Regular cardiac myocyte (primary cell): ENCODE measurements at places on chromosomes 5 and 9. TPM values are rescaled to one million over a fixed set of nuclear protein-coding genes. Genes with fewer than 3 reads are reported as not detected.

The CCNO gene
- total RNA-seq: under 0.01 and 0.56 TPM in 2 replicates

The FREM1 gene
- not detected in 2 replicates for total RNA-seq

The KLHL3 gene
- 2.9 and 3.1 TPM in 2 replicates for total RNA-seq

The STK32A gene
- total RNA-seq: 0.38 and 1.7 TPM in 2 replicates

The PCDH1 gene
- total RNA-seq: 0.77 and 2.3 TPM in 2 replicates

The AKNA gene
- total RNA-seq: 2.1 and 2.8 TPM in 2 replicates

The CDH9 gene
- not detected in 2 replicates for total RNA-seq

The PCDHA6 gene
- total RNA-seq: 0.38 and 3.1 TPM in 2 replicates

The PCDHB11 gene
- 0.19 and 0.85 TPM in 2 replicates for total RNA-seq

The PAEP gene
- total RNA-seq: not detected in 2 replicates

The PCAT7 gene
- total RNA-seq: not detected in 2 replicates

The PRELID2 gene
- 29.1 and 69.3 TPM in 2 replicates for total RNA-seq

The IFNA2 gene
- total RNA-seq: not detected in 2 replicates

The GALNT12 gene
- total RNA-seq: 9.6 and 30.2 TPM in 2 replicates

The GDA gene
- not detected in 2 replicates for total RNA-seq

The SPINK13 gene
- not detected in 2 replicates for total RNA-seq

The SOX30 gene
- under 0.01 TPM in 1 of 2 replicates, not detected in the other for total RNA-seq

The NUTM2G gene
- not detected in 2 replicates for total RNA-seq

The KCNT1 gene
- total RNA-seq: not detected in 2 replicates

The PPP3R2 gene
- not detected in 2 replicates for total RNA-seq

The EXOSC3 gene
- total RNA-seq: 24.5 and 48.9 TPM in 2 replicates

The FAM170A gene
- not detected in 2 replicates for total RNA-seq

The TCF7 gene
- under 0.01 and 0.38 TPM in 2 replicates for total RNA-seq

The NR6A1 gene
- total RNA-seq: 0.19 and 0.56 TPM in 2 replicates

The NME5 gene
- total RNA-seq: 0.77 and 1.7 TPM in 2 replicates

The PCSK5 gene
- total RNA-seq: 3.3 and 17.8 TPM in 2 replicates

The FGD3 gene
- not detected in 2 replicates for total RNA-seq

The MGAT1 gene
- 74.1 and 118 TPM in 2 replicates for total RNA-seq

The RNF145 gene
- total RNA-seq: 47.1 and 68.4 TPM in 2 replicates

The RANBP3L gene
- total RNA-seq: not detected in 2 replicates

The NUTM2F gene
- not detected in 2 replicates for total RNA-seq

The NR2F1 gene
- total RNA-seq: 13.8 and 33.2 TPM in 2 replicates

The INSL4 gene
- total RNA-seq: not detected in 2 replicates

The SHISAL2B gene
- total RNA-seq: not detected in 2 replicates

The KIF4B gene
- total RNA-seq: under 0.01 TPM in 1 of 2 replicates, not detected in the other

The PRDM9 gene
- total RNA-seq: not detected in 2 replicates

The OR1Q1 gene
- not detected in 2 replicates for total RNA-seq

The GABBR2 gene
- 0.56 and 8.8 TPM in 2 replicates for total RNA-seq

The C6 gene
- total RNA-seq: under 0.01 TPM in 1 of 2 replicates, not detected in the other

The NTNG2 gene
- total RNA-seq: 0.96 and 2.8 TPM in 2 replicates

The C9orf50 gene
- total RNA-seq: 0.28 TPM in 1 of 2 replicates, not detected in the other

The CATSPER3 gene
- total RNA-seq: 0.38 TPM in 1 of 2 replicates, not detected in the other

The FCN2 gene
- total RNA-seq: 0.28 TPM in 1 of 2 replicates, not detected in the other

The LCN9 gene
- not detected in 2 replicates for total RNA-seq

The ANKRD20A1 gene
- under 0.01 and 0.28 TPM in 2 replicates for total RNA-seq

The CDKN2B-AS1 gene
- 1.5 and 3.7 TPM in 2 replicates for total RNA-seq

The PTGR1 gene
- 63.8 and 80.9 TPM in 2 replicates for total RNA-seq

The ARHGEF28 gene
- 23.8 and 51.9 TPM in 2 replicates for total RNA-seq

The BAAT gene
- total RNA-seq: under 0.01 and 0.19 TPM in 2 replicates
